ELR (cell line): ENCODE measurements at places on chromosomes 16 and 17.
A peak's percentile ranks its signal among the peaks of the same experiment; 100 is the strongest.

- no peak for DNase-seq
Observed at GRCh38 chr16:6428861-6429260, 903.8 kb upstream of the RBFOX1 start.

DNA sequence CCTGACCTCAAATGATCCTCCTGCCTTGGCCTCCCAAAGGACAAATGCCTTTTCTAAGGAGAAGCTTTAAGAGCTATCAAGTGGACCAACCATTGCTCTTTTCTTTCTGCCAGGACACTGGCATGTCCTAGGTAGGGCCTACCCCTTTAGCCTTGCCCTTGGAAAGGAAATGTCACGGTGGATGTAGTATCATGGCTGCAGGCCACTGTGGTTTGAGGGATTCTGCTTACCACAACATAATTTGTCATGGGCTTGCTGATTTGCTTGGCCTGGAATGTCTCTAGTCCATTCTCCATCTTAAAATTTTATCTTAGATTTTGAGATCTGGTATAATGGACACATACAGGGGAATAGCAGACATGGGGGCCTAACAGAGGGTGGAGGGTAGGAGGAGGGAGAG lies 6.0 kb downstream of the KRT20 start:
- no peak for DNase-seq

- peak; percentile 30 for DNase-seq
Observed at GRCh38 chr16:56093055-56093454, 98.2 kb upstream of the GNAO1 start.

DNA sequence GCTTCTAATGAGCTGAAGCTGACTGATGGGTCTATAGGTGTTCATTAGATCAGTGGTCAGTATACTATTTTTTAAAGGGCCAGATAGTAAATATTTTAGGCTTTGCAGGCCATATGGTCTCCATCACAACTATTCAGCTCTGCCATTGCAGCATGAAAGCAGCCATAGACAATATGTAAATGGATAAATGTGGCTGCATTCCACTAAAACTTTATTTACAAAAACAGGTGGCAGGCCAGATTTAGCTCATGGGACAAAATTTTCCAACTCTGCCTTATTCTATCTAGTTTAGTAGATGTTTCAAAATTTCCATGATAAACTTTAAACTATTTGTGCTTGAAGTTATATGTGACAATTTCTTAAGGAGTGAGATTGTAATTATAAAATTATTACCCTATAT lies 339.3 kb downstream of the ABCC12 start:
- DNase-seq = no peak

DNA sequence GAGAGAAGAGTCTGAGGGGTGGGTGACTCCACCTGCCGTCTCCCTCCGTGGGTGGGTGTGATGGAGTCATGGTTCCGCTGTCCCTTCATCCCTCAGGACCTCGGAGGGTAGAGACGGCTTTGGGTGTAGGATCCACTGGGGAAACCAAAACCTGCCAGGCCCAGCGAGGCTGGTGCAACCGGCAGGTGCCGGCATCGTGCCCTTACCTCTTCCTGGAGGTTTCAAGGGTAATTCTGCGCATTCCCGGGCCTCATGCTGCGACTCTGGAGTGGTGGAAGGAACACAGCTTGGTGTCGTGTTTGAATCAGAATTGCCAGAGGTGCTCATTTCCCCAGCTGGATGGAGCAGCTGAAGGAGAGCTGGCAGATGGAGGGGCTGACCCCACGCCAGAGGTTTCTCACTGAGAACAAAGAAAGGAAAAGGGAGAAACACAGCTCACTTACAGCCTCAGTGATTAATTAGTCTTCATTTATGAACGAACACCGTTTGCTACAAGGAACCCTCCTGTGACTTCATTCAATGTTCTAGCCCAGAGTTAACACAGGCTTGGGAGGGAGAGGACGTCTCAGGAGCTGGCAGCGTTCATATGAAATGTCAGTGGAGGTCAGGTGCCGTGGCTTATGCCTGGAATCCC lies 16.3 kb upstream of the ATP2A3 start:
- DNase-seq = no peak

- DNase-seq = peak; percentile 77
Observed at GRCh38 chr17:72850410-72851118, 241.9 kb downstream of the SLC39A11 start.

- DNase-seq = no peak
Observed at GRCh38 chr17:17076066-17076465, 33.8 kb downstream of the MPRIP start.

DNA sequence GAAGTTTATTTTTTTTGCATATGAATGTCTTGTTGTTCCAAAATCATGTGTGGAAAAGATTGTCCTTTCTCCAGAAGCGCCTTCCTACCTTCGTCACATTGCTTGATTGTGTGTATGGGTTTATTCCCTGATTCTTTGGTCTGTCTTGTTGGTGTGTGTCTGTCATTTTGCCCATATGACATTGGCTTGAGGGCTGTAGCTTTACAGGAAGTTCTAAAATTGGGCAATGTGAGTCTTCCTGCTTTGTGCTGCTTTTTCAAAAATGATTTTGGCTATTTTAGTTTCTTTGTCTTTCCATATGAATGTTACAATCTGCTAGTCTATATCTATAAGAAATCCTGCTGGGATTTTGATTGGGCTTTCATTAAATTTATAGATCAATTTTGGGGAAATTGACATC lies 217.2 kb downstream of the SNX29 start:
- DNase-seq = no peak

GRCh38 chr16:1060416-1061340 lies 11.9 kb upstream of the SSTR5 start:
- DNase-seq = no peak
